Activated CD4-positive, CD25-positive, alpha-beta regulatory T cell (primary cell): ENCODE measurements at places on chromosomes 1 and 21.

DNA sequence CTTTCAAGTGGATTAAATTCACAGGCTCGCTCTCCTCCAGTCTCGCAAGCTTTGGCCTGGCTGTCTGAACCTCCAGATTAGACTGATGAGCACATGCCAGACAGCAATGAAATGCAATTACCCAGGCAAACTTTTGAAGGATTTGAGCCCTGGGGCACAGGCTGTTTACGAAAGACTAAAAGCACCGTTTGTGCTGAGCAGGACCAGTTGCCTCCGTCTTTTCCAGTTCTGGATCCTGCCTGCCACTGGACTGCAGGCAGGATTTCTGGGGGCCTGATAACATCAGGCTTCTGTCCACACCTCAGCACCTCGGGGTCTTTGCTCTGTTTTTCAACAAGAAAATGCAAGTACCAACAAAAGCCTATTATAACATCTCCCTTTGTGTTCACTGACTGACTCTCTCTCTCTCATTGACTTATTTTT is 145.7 kb downstream of the CLIC6 start:
- no peak for DNase-seq

GRCh38 chr1:29801561-29801973 is 565.2 kb downstream of the PTPRU start:
- DNase-seq: no peak

GRCh38 chr1:111967067-111967690 is 22.3 kb downstream of the KCND3 start:
- DNase-seq: no peak

- no peak for DNase-seq
Observed at GRCh38 chr1:43255438-43256210, 14.2 kb upstream of the TMEM125 start.

- DNase-seq: no peak
Observed at GRCh38 chr1:75794382-75794781, 2.3 kb upstream of the MSH4 start.

DNA sequence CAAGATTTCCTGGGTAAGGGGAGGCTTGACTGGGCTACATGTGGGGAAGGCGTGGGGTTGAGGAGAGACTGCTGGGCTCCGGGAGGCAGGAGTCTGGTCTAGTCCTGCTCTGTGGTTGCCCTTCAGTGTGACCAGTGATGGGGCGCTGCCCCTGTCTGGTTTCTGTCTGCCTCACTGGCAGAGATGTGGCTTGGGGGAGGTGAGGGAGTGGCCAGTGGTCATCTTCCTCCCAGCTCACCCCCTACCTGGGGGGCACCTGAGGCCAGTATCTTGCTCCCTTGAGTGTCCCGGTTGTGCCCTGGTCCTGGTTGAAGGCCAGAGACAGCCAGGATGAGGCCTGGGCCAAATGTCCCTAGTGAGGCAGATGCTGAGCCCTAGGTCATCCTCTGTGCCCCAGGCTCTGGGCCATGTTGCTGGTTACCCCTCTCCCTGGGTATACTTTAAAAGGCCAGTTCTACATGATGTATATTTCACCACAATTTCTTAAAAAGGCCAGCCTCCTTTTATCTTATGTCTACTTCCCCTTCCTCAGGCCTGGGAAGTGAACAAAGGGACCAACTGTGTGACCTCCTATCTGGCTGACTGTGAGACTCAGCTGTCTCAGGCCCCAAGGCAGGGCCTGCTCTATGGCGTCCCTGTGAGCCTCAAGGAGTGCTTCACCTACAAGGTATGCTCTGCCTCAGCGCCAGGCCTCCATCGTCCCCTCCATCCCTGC is 10.5 kb downstream of the FAAH start:
- no peak for DNase-seq

DNA sequence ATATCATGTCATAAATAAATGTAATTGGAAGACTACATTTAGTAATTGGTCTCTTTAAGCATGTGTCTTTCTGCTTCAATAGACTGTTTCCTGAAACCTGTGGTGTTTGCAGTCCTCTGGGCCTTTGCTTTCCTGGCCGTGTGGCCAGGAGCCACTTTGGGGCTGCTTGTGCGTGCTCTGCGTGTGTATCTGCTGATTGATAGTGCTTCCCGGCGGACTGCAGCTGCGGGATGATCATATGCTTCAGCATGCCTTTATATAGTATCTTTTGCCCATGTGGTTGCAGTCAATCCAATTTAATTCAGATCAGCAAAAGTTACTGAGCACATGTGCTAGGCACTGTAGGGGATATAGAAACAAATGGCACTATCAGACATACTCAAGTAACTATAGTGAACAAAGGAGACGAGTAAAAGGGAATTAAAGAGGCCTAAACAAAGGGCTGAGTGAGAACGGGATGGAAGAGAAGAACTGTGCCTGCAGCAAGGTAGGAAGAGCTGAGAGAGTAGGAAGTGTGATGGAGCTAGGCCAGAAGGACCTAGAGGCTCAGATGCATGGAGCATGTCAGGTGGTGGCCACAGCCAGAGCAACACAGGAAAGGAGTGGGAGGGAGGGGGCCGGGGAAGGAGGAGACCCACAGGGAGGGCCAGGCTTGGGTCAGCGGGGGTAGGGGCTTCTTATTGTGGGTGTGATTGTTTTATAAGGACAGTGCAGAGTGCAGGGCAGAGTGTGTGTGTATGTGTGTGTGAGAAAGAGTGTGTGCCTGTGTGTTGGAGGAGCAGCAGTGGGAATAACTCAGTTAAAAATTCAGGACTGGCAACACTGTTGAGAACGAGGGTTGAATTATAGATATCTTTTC is 27.2 kb upstream of the TTF2 start:
- DNase-seq: no peak

- DNase-seq: no peak
Observed at GRCh38 chr1:36417931-36418330, 20.2 kb upstream of the LSM10 start.

DNA sequence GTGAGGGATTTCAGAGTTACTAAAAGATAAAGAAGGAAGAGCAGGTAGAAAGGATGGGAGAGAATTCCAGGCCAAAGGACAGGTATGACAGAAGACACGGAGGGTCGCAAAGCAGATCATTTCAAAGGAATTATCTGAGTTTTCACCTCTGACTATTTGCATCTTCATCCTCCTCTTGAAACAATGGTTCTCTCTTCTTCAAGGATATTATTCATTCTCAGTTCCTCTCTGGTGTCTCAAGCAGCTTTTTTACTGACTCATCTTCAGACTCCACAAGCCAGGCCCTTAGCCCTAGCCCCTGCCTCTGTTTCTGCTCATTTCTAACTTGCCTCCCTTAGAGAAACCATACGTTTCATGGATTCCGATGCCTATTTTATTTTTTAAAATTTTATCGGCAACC is 15.0 kb downstream of the DDX59 start:
- no peak for DNase-seq

- no peak for DNase-seq
Observed at GRCh38 chr1:78388275-78388674, 102.5 kb upstream of the PTGFR start.

DNA sequence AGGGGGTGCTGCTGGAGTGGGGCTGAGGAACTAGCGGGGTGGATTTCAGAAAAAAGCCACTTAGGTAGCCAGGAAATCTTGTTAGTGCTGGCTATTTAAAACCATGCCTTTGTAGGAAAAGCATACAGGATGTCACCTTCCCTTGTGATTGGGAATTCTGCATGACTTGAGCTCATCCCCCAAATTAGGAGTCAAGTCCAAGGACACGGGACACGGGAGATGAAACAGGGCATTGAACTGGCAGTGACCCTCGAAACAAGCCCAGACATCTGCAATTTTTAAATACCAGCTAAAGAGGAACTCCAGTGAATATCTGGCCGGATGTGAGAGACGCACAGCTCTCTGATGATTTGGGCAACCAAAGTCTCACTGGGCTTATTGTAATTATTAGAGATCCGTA is 32.8 kb downstream of the C2CD2 start:
- DNase-seq: no peak

GRCh38 chr1:1894354-1895059 is 3.6 kb upstream of the GNB1 start:
- no peak for DNase-seq

GRCh38 chr1:30898031-30898815 is 10.3 kb downstream of the SDC3 start:
- no peak for DNase-seq

DNA sequence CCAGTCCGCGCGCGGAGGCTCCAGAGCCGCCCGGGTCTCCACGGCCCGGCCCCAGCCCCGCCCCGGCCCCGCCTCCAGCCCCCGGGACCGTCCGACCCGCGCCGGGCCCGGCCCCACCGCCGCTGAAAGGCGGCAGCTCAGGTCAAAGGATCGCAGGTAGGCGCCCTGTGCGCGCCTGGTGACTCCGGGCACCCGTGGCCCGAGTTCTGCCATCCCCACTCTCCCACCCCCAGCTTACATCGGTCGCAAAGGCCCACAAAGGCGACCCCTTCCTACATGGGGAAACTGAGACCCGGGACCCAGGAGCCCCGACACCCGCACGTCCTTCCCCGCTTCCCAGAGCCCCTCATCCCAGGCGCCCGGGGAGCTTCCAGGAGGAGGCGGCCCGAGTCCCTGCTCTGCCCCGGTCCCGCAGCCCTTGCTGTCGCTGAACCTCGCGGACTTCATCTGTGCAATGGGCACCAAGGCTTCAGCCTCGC is at the start of gene TMEM200B:
TSS of gene TMEM200B (minus strand) at position 17 of the 479 bp plus-strand sequence. CDS start 2,075 bp downstream, outside the sequence.
- DNase-seq: no peak

GRCh38 chr1:201017828-201018163 is 5.7 kb downstream of the KIF21B start:
- no peak for DNase-seq

GRCh38 chr1:42680921-42681683 is 1.1 kb upstream of the YBX1 start:
- DNase-seq: no peak

GRCh38 chr1:98991127-98992012 is 13.3 kb downstream of the PLPPR5 start:
- DNase-seq: no peak

DNA sequence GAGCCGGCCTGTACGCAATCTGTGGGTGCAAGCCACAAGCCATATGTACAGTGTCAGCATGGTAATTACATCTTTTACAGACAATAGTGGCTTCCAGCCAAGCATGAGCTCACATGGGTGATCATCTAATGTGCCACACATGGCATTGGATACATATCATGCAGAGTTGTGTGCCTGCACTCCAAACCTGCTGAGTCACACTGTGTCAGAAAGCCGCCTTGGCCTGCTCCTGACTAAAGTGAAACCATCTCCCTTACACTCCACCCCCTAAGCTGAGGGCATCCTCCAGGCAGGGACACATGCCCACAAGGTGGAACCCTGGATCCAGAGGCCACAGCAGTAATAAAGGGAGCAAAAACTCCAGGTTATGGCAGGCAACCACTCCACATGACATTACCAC is 72.5 kb downstream of the KCNT2 start:
- no peak for DNase-seq

GRCh38 chr1:74681851-74682250 is 8.3 kb upstream of the ERICH3 start:
- DNase-seq: no peak

GRCh38 chr1:30758785-30759380 is 1.3 kb upstream of the LAPTM5 start:
- no peak for DNase-seq

DNA sequence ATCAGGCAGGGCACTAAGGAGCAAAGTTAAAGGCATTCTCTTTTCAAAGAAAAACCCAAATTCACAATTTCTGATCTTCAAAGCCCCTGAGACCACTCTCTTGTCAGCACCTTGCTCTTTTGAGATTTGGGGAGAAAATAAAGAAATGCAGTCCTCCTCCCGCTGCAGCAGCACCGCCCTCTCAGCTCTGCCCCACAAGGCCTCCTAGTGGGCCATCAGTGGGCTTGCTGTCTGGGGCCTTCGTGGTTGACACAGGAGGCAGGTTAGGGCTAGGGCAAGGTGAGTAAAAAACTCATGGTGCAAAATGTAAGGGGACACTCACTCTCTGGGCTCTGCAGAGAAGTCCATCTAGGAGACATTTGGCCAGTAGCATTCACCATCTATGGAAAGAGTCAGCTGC is 67.4 kb upstream of the CTTNBP2NL start:
- DNase-seq: no peak

GRCh38 chr1:159915571-159916241 is 9.6 kb downstream of the TAGLN2 start:
- no peak for DNase-seq

DNA sequence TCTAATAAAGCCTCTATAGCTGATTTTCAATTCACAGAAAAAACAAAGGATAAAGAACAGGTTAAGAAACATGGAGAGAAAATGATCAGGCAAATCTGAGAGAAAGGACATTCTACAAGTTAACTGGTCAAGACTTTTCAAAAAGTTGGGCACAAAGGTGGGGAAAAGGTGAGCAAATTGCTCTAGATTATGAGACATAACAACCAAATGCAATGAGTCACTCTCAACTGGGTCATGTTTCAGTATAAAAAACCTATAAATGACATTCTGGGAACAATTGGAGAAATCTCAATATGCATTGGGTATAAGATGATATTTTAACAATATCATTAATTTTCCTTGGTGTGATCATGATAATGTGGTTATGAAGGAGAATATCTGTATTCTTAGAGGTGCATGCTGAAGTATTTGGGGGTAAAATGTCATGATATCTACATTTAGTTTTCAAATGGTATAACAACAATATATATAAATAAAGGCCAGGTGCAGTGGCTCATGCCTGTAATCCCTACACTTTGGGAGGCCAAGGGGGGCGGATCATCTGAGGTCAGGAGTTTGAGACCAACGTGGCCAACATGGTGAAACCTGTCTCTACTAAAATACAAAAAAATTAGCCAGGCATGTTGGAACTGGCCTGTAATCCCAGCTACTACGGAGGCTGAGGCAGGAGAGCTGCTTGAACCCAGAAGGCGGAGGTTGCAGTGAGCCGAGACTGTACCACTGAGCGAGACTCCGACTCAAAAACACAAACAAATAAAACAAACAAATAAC is 27.0 kb downstream of the ANKRD13C start:
- no peak for DNase-seq

- DNase-seq: no peak
Observed at GRCh38 chr1:169570172-169570574, 16.1 kb downstream of the F5 start.

- no peak for DNase-seq
Observed at GRCh38 chr1:169260478-169261151, 107.0 kb downstream of the NME7 start.

DNA sequence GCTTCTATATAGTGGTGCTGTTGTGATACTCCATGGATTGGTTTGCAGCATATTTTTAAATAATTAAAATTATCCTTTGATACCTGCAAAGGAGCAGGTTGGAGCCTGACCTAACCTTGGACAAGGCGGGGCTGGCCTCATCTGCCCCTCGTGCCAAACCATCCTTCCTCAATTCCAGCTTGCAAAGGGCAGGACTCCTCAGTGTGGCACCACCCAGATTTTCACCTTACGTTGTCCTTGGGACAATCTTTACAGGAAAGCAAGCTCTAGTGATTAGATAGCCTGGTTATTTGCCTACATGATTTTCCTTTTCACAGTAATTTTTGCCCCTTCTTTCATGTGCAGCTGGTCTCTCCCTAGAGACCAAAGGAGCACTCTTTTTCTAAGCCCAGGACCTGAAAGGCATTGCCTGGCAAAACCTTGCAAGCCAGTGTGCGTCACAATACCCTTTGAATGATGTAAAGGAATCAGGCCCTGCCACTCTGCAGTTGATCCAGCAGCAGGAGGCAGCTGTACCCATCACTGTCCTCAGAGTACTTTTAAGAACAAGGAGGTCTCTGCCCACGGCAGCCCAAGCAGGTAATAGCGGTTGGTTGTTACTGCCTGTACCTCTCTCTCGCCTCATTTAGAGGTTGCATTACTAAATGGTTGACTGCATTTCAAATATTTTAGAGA is 99.4 kb downstream of the ADSS2 start:
- DNase-seq: no peak

GRCh38 chr1:176096015-176096414 is 111.1 kb downstream of the COP1 start:
- DNase-seq: no peak

- no peak for DNase-seq
Observed at GRCh38 chr1:5939271-5940170, 52.7 kb downstream of the NPHP4 start.

GRCh38 chr1:64309431-64309831 is 106.0 kb downstream of the UBE2U start:
- DNase-seq: no peak
